ENCODE measurements at places on chromosomes 1 and 21.

DNA sequence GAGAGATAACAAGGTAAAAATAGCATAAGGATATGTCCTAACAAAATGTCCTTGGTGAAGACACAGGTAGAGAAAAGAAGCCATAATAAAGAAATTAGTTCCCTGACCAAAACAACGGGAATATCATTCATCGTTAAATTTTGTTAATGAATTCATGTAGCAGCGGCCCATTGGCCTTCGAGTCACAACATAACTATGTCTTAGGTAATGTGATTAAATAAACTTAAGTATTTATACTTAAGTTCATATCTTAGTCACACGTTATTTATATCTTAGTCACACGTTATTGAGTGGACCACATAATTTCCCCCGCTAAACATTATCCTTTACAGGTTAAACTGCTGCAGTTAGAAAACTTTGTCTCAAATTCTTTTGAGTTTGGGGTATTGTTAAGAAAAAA, 1.2 kb downstream of the NEXN start:
- DNase-seq, result no peak

GRCh38 chr1:218123968-218124367, 161.1 kb upstream of the RRP15 start:
- DNase-seq, result no peak

- no peak for DNase-seq
These were observed 3.4 kb downstream of the CACHD1 start for GRCh38 chr1:64473367-64473766.

DNA sequence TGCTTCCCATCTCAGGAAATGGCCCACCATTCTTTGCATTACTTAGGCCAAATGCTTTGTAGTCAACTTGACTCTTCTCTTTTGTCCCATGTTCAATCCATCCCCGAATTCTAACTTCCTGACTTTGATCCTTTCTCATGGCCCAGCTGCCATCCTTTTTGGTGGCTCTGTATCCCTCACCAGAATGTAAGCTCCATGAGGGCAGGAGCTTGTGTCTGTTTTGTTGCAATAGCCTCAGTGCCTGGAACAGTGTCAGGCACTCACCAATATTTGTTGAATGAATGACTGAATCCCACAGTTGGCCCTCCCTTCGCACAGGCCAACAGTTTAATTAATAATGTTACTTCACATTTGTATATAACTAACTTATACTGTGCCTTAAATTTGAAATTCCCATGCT, 3.1 kb upstream of the PARP1 start:
- no peak for DNase-seq

- no peak for DNase-seq
These were observed 372.1 kb upstream of the B3GALT2 start for GRCh38 chr1:193558491-193559028.

GRCh38 chr1:46594063-46594462, 10.0 kb downstream of the MKNK1 start:
- DNase-seq, result no peak

GRCh38 chr1:172383536-172383935, 36.9 kb upstream of the C1orf105 start:
- no peak for DNase-seq

DNA sequence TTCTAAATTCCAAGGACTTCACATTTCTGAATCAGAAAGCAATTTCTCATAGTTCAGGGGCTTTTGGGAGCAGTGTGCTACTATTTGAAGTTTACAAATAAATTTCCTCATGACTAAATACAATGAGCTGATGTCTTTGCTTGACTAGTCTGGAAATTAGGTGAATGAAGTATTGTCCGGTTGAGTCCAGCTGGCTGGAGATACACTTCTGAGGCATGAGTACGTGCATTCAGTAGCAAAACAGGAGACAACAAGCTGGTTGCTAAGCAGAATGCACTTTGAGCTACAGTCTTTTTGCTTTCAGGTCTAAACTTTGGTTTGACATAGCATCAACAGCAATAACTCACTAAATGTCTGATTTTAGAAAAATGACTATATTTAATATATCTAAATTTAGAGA, 27.1 kb downstream of the ZNHIT6 start:
- no peak for DNase-seq

GRCh38 chr21:45388611-45389296, 16.2 kb upstream of the COL18A1 start:
- DNase-seq, result no peak

- no peak for DNase-seq
These were observed 249.3 kb downstream of the ZNF648 start for GRCh38 chr1:181812208-181812607.

GRCh38 chr1:214318356-214318755, 37.4 kb downstream of the SMYD2 start:
- DNase-seq, result no peak

DNA sequence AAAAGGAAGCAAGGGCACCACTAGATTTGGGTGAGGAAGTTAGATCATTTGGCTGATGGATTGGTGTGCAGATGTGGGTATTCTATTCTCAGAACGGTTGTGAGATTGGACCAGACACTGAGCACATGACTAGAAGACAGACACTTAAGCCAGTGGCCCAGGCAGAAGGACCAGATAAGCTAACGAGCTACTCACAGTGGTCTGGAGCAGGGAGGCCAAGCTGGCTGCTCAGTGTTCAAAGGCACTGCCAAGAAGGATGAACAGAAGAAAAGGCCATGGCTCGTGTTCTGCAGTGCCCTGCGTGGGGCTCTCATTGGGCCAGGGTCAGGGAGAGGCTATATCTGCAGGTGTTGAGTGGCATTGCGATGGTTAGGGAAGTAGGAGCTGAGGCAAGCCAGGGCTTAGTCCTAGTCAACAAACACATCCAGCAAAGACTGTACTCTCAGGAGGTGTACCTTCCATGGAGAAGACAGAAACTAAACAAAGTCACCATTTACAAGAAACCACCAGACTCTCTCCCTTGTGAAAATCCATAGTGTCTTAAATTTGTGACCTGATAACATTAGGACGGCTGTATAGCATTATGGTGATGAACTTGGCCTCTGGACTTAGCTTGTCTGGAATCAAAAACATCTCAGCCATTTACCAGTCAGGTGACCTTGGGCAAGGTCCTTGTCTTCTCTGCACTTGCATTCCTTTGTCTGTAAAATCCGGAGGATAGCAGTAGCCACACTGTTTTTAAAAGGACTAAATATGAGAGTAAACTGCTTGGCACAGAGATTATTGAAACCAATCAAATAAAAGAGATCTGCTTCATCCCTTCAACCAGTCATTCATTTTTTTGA, 274.5 kb downstream of the SIPA1L2 start:
- no peak for DNase-seq

DNA sequence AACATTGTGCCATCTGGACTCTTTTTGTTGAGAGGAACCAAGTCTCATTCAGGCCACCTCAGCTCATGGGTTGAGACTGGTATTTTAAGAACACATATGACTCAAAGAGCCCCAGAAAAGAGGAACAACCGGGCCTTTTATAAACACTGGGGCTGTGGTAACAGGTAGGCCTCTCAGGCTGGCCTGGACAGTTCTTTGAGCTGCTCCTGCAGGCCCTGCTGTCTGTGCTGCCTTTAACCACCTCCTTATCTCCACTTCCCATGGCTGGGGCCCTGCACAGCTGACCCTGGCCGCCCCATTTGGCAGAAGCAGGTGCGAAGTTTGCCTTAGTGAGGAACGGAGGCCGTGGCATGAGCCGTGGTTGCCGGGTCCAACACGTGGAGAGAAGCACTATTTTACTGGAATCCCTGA, 163.3 kb downstream of the RHOU start:
- no peak for DNase-seq

GRCh38 chr1:152185544-152186391, 26.7 kb upstream of the RPTN start:
- DNase-seq, result peak; percentile 5

DNA sequence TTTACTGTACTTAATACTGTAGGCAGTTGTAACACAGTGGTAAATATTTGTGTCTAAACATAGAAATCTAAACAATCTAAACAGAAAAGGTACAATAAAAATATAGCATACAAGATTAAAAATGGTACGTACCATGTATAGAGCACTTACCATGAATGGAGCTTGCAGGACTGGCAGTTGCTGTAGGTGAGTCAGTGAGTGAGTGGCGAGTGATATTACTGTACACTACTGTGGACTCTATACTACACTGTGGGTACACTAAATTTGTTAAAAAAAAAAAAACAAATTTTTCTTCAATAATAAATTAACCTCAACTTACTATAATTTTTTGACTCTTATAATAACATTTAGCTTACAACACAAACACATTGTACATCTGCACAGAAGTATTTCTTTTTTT, 39.5 kb upstream of the MYOCOS start:
- DNase-seq, result no peak

DNA sequence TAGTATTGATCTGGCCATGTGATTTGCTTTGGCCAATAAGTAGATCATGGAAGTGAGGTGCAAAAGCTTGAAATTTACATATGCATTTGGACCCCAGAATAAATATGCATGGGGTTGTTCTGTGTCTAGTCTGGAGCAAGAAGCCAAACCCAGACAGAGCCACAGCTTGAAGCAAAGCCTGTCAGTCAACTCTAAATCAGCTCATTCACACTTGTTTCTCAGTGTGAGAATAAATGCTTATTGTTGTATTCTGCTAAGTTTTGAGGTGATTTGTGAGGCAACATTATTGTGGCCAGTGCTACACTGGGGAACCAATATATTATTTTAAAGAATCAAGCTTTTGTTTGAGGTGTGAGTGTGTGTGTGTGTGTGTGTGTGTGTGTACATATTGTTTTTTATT, 12.2 kb upstream of the PGLYRP3 start:
- no peak for DNase-seq

DNA sequence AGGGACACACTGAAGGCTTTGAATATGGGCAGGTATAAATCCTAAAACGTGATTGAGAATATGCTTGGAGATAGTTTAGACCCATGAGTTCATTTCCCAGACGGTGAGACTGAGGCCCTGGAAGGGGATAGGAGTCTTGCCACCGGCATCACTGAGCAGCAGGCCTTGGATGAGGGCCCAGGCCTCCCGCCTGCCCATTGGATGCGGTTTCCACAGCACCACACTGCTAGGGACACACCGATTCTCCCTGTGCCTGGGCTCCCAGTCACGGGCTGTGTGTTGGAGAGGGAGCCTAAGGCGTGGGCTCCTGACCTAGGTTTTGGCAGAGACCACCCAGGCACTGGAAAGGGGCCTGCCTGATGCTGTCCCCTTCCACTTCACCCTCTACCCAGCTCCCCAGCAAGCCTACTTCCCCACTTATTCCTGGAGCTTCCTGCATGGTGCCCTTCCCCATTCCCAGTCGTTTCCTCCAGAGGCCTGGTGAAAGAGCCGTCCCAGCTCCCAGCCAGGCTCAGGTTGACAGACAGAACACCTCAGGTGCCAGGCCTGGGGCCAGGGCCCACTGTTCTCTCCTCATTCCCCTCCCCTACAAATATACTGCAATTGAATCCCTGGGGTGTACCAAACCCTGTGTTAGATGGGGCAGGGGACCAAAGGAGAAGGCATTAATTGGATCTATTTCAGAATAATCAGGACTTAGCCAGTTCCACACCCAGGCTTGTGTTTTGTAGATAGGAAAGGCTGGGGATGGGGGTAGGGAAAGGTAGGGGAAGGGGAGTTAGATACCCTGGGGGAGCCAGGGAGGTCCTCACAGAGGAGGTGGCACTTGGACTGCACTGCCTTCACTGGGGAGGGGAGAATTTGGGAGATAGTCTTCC, 3.4 kb downstream of the FOXO6 start:
- no peak for DNase-seq

GRCh38 chr1:7043719-7044535, 258.7 kb downstream of the CAMTA1 start:
- no peak for DNase-seq

- DNase-seq, result peak; percentile 46
These were observed 126.7 kb upstream of the KIAA0040 start for GRCh38 chr1:175319112-175319911.

GRCh38 chr1:213988507-213989001, 781 bp downstream of the PROX1 start:
- no peak for DNase-seq

DNA sequence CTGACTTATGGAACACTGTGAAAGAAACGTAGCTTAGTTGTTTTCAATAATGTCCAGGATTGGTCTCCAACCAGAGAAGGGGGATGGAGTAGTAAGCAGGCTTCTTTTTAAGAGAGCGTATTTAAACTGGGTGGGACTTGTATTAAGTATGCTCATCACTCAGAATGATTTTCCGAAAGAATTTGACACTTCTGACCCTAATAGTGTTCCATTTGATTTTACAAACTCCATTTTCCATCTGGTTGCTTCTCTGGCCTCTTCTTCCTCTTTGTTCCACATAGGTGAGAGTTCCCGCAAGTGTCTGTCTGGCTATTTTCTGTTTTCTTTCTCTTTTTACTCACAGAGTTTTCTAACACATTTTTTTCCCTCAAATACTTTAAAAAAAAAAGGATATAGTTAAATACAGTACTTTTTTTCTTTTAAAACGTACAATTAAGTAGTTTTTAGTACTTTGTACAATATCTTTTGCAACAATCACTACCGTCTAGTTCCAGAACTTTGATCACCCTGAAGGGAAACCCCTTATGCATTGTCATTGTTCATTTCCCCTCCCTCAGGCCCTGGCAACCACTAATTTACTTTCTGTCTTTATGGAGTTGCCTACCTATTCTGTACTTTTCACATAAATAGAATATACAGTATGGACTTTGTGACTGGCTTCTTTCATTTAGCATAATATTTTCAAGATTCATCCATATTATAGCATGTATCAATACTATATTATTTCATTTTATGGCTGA, 67.0 kb downstream of the RASAL2 start:
- DNase-seq, result no peak

- DNase-seq, result no peak
These were observed 2.6 kb downstream of the LRRC7 start for GRCh38 chr1:69570356-69570755.

GRCh38 chr1:76944942-76945341, 77.7 kb downstream of the ST6GALNAC5 start:
- no peak for DNase-seq

- no peak for DNase-seq
These were observed 58.0 kb downstream of the LEPR start for GRCh38 chr1:65478379-65479026.

- DNase-seq, result no peak
These were observed 5.3 kb upstream of the SIPA1L2 start for GRCh38 chr1:232635279-232635678.

DNA sequence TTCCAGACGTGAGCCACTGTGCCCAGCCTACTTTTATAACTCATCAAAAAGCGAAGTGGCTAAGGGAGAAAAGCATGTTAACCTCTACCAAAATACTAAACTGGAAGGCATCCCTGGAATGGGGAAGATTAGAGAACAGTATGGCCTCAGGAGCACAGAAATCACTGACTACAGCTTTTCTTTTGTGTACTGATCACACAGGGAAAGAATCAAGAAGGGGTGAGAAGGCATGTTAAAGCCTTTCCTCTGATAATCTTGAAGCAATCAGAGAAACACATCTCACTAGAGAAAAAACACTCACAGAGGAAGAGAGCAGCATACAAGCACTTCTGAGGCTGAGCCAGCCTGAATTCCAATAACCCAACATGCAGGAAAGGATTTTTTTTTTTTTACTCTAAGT, 10.7 kb downstream of the PCAT6 start:
- no peak for DNase-seq

GRCh38 chr1:17909634-17910033, 154.5 kb downstream of the ACTL8 start:
- no peak for DNase-seq

GRCh38 chr1:27010226-27010994, 2.2 kb downstream of the TENT5B start:
- no peak for DNase-seq
